ENCODE measurements at places on chromosomes 5 and 9. TPM values are rescaled to one million over a fixed set of nuclear protein-coding genes. Genes with fewer than 3 reads are reported as not detected.

DNA sequence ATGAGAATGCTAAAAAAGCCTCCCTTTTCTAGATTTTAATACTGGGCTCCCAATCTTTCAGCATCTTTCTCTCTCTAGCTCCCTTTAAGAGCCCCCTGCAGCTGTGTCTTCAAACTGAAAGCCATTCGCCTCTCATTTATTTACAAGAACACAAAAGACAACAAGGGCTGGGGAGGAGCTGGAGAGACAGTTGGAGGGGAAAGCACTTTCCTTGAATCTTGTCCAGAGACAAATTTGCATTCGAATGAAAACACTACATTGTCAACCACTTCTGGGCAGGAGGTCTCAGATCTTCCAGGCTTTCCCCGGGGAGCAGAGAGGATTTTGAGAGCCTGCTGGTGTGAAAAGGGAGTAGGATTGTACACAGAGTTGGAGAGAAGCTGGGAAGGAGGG lies 518.3 kb downstream of the CTNND2 start:
- no peaks in the 10 kb centered on the region for H3K36me3 ChIP-seq
- no peak for DNase-seq
- no peak overlapping the region for H3K4me3 ChIP-seq
- peaks cover 3% of the 10 kb centered on the region for H3K27me3 ChIP-seq

DNA sequence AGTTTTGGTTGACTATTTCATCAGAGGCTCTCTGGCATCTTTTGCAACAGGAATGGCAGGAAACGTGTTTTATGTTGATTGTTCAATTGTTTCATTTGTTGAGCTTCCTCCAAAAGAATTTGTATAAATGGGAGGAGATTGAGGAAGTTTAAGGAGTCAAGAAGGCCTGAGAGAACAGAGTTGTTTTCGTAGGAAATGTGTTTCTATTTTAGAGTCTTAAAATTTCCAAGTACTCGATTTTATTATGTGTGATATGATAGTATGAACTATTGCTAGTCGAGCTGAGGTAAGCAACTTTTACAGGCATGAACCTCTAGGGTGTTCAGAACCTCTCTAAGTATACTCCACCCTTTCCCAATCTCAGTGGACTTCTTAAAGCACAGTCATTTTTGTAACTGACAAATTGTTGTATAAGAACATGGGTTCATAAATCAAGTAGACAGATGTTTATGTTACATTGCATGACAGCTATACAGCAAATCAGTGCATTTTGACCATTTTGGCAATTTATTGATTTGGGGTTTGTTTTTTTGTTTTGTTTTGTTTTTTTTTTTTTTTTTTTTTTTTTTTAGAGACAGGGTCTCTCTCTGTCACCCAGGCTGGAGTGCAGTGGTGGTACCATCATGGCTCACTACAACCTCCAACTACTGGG lies 47.4 kb downstream of the POLK start:
- no peak overlapping the region for H3K4me3 ChIP-seq
- no peaks in the 10 kb centered on the region for H3K4me1 ChIP-seq
- DNase-seq, result no peak

DNA sequence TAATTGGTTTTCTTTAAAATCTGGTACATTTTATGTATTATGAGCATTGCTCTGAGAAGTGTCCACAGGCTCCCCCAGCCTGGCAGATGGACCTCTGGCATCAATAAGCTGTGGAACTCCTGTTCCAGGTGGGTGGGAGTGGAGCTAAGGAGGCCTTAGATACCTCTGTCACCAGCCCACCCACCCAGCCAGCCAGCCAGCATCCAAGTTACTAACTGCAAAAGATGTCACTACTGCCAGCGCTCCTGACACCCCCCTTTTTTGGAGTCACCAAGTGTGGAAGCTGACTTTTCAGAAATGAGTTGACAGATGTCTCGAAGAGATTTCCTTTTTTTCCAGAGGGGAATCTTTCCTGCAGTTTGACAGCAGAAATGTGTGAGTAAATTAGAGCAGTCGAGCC lies 111.2 kb downstream of the GALNT10 start:
- H3K27me3 ChIP-seq, result no peaks in the 10 kb centered on the region
- H3K4me1 ChIP-seq, result peaks cover 2% of the 10 kb centered on the region
- no peak for DNase-seq
- no peaks in the 10 kb centered on the region for H3K36me3 ChIP-seq
- no peak overlapping the region for H3K4me3 ChIP-seq

DNA sequence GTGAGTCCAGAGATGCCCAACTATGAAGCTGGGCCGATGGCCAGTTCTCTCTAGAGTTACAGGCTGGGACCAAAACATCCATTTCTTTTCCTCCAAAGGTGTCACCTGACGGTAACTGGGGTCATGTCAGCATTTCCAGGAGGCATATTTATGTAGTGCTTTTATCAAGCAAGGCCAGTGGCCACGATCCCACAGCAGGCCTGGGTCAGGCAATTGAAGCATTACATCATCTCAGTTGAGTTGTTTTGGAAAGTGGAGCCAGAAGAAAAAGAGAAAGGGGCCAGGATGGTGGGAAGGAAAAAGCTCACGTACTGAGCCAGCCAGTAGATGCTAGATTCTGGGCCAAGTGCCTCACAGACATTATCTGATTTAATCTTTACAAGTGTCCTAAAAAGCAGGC lies 73.9 kb upstream of the BRINP1 start:
- no peaks in the 10 kb centered on the region for H3K4me1 ChIP-seq
- H3K36me3 ChIP-seq, result no peaks in the 10 kb centered on the region
- H3K27ac ChIP-seq, result no peak overlapping the region
- H3K4me3 ChIP-seq, result no peak overlapping the region
- DNase-seq, result no peak

GRCh38 chr9:92608241-92608908 lies 61.6 kb downstream of the IPPK start:
- H3K4me1 ChIP-seq, result no peaks in the 10 kb centered on the region
- H3K27me3 ChIP-seq, result no peaks in the 10 kb centered on the region
- DNase-seq, result no peak
- H3K27ac ChIP-seq, result peak overlapping the region; percentile 75
- no peak overlapping the region for H3K4me3 ChIP-seq
- no peaks in the 10 kb centered on the region for H3K36me3 ChIP-seq

DNA sequence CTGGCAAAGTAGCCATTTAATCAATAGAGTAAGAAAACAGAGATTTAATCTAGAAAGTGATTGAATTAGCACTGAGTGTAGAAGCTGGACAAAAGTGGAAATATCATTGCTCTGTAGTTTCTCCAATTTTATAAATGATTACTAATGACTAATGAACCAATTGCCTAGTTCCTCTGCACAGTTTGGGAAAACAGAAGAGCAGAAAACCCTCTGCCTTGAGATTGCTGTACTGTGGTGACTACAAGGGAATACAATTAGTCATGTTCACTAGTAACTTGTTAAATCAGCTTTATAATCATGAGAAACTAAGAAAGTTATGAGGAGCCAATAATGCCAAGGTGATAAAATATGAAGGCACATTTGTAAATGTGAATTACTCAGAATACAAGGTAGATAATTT lies 21.1 kb upstream of the C6 start:
- H3K27ac ChIP-seq, result no peak overlapping the region
- H3K4me3 ChIP-seq, result no peak overlapping the region
- H3K36me3 ChIP-seq, result no peaks in the 10 kb centered on the region
- DNase-seq, result no peak
- no peaks in the 10 kb centered on the region for H3K4me1 ChIP-seq

DNA sequence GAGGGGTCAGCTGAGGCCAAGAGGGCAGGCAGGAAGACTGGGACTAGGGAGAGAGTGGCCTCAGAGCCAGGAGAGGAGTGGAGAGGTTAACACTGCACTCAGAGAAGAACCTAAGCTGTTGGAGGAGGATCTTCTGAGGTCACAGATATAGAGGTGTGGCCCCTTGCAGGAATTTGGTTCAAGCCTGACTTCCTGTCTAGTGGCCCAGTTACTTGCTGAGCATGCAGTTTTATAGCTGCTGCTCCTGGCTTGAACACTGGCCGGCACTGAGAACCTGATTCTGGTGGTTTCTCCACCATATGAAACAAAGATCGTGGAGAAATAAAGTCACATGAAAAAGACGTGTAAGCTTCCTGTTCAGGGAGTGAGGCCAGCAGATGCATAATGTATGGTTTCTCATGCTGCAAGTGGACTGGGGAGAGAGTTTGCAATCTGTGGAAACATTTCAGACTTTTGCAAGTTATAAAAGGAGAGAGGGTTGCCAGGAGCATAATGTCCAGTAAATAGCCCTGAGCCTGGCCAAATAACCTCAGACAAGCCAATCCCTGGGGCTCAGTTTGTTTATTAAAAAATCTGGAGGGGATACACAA lies 82.6 kb downstream of the GALNT10 start:
- no peak for DNase-seq
- H3K4me3 ChIP-seq, result no peak overlapping the region
- no peak overlapping the region for H3K27ac ChIP-seq

DNA sequence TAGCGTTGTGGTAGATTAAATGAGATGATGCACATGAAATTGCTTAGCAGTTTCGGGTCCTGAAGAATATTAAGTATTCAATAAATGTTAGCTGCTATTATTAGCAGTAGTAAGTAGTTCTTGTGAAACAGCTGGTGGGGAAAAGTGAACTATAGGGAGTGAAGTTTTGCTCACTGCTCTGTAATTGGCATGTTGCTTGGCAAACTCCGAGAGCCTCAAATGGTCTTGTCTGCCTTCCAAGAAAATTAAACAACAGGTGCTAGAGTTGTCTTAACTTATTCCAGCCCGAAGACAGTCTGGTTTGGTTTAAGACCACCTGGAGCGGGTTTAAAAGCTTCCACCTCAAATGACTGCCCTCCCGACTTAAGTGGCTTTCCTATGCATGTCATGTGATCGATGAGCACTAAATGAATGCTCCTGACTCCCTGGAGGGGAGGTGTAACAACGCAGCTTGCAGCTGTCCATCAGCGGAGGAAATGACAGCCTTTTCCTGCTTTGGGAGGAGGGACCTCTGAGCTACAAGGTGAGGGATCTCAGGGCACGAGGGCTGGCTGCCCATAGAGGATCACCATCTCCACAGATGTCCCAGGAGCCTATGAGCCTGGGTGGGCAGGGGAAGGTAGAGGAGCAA lies 202.9 kb upstream of the PANK3 start:
- H3K36me3 ChIP-seq, result no peaks in the 10 kb centered on the region
- no peak overlapping the region for H3K27ac ChIP-seq
- DNase-seq, result no peak
- no peaks in the 10 kb centered on the region for H3K27me3 ChIP-seq

GRCh38 chr5:74457876-74458275 lies 182.7 kb downstream of the ENC1 start:
- H3K4me1 ChIP-seq, result no peaks in the 10 kb centered on the region
- DNase-seq, result no peak

DNA sequence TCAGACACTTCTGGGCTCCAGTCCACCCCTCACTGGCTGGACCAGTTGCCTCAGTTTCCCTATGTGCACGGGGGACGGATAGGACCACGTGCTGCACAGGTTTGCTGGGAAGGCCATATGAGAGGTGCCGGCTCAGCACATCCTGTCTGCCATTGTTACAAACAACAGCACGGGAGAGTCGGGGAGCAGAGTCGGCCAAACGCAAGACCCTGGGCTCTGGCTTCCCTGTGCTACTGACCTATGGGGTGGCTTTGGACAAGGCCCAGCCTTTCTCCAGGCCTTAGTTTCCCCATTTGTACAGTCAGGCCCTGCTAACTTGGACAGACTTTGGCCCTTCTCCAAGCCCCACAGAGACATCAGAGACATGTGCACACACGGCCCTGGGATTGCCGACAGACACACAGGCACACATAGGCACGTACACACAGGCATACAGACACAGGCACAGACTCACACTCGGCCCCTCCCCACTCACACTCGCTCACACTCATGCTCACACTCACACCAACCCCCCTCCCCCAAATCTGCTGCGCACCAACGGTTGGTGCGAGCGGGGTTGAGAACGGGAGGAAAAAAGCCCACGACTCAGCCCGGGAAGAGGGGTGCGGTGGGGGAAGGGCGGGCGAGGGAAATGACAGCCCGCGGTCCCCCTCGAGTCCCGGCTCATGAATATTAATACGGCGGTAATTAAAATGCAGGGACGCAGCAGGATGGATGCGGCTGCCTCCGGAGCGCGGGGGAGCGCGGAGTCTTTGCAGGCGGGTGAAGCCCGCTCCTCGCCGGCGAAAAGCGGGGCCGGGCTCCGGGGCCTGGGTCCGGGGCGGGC lies 133.0 kb downstream of the C9orf50 start:
- H3K4me3 ChIP-seq, result no peak overlapping the region
- peak; percentile 85 for DNase-seq
- peak overlapping the region; percentile 99 for H3K27ac ChIP-seq
- no peaks in the 10 kb centered on the region for H3K36me3 ChIP-seq
- H3K27me3 ChIP-seq, result no peaks in the 10 kb centered on the region

DNA sequence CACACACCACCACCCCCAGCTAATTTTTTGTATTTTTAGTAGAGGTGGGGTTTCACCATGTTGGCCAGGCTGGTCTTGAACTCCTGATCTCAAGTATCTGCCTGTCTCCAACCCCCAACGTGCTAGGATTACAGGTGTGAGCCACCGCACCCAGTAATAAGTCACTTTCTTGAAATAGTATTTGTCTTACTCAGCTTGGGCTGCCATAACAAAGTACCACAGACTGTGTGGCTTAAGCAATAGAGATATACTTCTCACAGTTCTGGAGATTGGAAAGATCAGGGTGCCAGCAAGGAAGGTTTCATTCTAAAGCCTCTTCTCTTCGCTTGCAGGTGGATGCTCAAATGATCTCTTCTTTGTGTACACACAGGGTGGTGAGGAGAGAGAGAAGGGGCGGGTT lies 99.8 kb downstream of the ARRDC3 start:
- H3K27me3 ChIP-seq, result no peaks in the 10 kb centered on the region
- no peaks in the 10 kb centered on the region for H3K4me1 ChIP-seq
- no peak for DNase-seq
- H3K4me3 ChIP-seq, result no peak overlapping the region
- no peak overlapping the region for H3K27ac ChIP-seq

GRCh38 chr9:124137944-124138335 lies 119.8 kb upstream of the NEK6 start:
- H3K36me3 ChIP-seq, result no peaks in the 10 kb centered on the region
- no peak overlapping the region for H3K4me3 ChIP-seq
- H3K27me3 ChIP-seq, result no peaks in the 10 kb centered on the region
- DNase-seq, result no peak
- no peak overlapping the region for H3K27ac ChIP-seq

- H3K36me3 ChIP-seq, result no peaks in the 10 kb centered on the region
- H3K27me3 ChIP-seq, result no peaks in the 10 kb centered on the region
- no peak overlapping the region for H3K4me3 ChIP-seq
These were observed 134.6 kb downstream of the TTLL11 start for GRCh38 chr9:121958530-121958929.

DNA sequence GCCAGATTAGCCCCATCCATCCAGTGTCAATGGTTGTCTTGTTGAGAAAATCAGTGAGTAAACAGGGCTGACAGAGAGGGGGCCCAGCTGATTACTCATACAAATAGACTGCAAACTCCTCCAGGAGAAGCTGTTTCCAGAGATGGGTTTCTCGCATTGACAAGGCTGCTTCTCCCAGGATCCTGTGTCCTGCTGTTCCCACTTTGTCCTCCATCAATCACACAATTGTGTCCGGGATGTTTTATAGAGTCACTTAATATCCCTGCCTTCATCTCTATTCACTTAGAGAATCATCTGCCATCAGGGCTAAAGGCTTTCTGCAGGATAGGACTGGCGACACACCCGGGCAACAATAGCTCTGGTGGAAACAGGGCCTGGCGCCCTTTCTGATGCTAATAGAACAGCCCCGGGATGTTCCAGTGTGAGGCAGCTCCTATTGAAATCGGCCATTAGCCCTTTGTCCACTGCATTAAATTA lies 71.7 kb upstream of the TBCA start:
- DNase-seq, result no peak
- no peak overlapping the region for H3K27ac ChIP-seq
- H3K4me1 ChIP-seq, result no peaks in the 10 kb centered on the region
- H3K27me3 ChIP-seq, result no peaks in the 10 kb centered on the region
- H3K4me3 ChIP-seq, result no peak overlapping the region

Gene IFNK
- total RNA-seq, result not detected

Gene NUTM2G
- total RNA-seq, result not detected

Gene ZNF782
- 6.7 TPM for total RNA-seq

Gene MEIKIN
- 1.2 TPM for total RNA-seq

Data from aorta (tissue), 5 donors.